ENCODE measurements at places on chromosomes 11 and 22. TPM values are rescaled to one million over a fixed set of nuclear protein-coding genes. Genes with fewer than 3 reads are reported as not detected.

The TMEM86A gene
- 0.46 TPM for total RNA-seq

The TSPAN18 gene
- total RNA-seq: 44.9 TPM

The TUB gene
- total RNA-seq: 0.05 TPM

The BBOX1 gene
- total RNA-seq: not detected

The NUDT22 gene
- total RNA-seq: 81.5 TPM

The PDE2A gene
- total RNA-seq: 0.81 TPM

The OR4D5 gene
- total RNA-seq: not detected

The RIC3 gene
- total RNA-seq: 8.3 TPM

The DRAP1 gene
- 165 TPM for total RNA-seq

The PRRG4 gene
- total RNA-seq: 0.63 TPM

The TPP1 gene
- total RNA-seq: 95.9 TPM

The OR51E2 gene
- not detected for total RNA-seq

The CCDC116 gene
- 0.81 TPM for total RNA-seq

The YPEL4 gene
- 0.78 TPM for total RNA-seq

All from T-helper 1 cell treated with Interleukin-12 subunit alpha and Interleukin-12 subunit beta and Interleukin-4 antibody, amounts not matched to agents 30 ng/mL and 1 ng/mL, for 36 hours (primary cell).